ENCODE measurements at places on chromosomes 6 and 20. TPM values are rescaled to one million over a fixed set of nuclear protein-coding genes. Genes with fewer than 3 reads are reported as not detected.

The FOXQ1 gene
- total RNA-seq = 0.52 TPM

The AIF1 gene
- not detected for total RNA-seq

The LPA gene
- total RNA-seq = not detected

The CCHCR1 gene
- total RNA-seq = 12.9 TPM

The TFAP2C gene
- total RNA-seq = not detected

The ME1 gene
- total RNA-seq = 45.3 TPM

The C6orf163 gene
- not detected for total RNA-seq

The RALY gene
- 68.9 TPM for total RNA-seq

The PCSK2 gene
- not detected for total RNA-seq

The APOBEC2 gene
- total RNA-seq = not detected

The ARG1 gene
- not detected for total RNA-seq

The COL19A1 gene
- not detected for total RNA-seq

The CCN6 gene
- 5.4 TPM for total RNA-seq

The CSNK2A1 gene
- total RNA-seq = 222 TPM

The LHFPL5 gene
- not detected for total RNA-seq
